Stimulated activated CD8-positive, alpha-beta memory T cell treated with anti-CD3 and anti-CD28 coated beads, Interleukin-2, amount 100 ng/mL, for 48 hours (primary cell): ENCODE measurements at places on chromosomes 3 and 15.

DNA sequence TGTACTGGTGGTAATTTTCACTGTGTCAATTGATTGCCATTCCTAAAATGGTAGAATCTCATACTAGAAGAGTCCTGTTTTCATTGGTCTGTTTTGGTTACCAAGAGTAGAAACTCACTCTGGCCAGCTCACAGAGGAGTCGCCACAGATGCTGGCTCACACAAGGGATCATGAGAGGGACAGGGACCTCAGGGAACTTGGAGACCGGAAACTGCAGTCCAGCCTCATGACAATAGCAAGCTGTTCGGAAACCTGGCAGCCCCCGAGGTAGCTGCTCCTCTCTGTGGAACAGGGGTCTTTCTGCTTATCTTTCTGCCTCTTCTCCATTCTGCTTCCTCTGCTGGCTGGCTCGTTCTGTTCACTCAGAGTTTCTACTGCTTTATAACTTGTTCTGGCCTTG lies 192.9 kb downstream of the PLCL2 start:
- DNase-seq = no peak

- DNase-seq = no peak
Observed at GRCh38 chr3:5262507-5262906, 75.0 kb downstream of the EDEM1 start.

DNA sequence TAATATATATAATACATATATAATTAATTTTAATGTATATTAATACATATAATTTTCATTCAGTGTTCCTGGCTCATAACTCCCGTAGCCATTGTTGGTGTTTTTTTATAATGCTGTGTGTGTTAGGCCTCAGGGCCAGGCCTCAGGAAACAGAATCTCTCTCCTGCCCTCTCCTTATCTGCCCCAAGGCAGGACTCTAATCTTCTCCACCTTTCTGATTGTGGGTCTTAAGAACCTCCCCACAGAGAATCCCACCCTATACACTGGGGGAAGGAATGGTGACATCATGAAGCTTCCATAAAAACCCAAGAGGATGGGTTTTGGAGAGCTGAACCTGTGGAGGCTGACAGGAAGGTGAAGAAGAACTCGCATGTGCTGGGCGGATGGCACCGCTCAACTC lies 4.0 kb upstream of the FMN1 start:
- DNase-seq = no peak

- no peak for DNase-seq
Observed at GRCh38 chr3:10950476-10951294, 41.9 kb upstream of the SLC6A1 start.

GRCh38 chr3:44862226-44862637 lies 520 bp downstream of the TMEM42 start:
- no peak for DNase-seq

GRCh38 chr3:132255041-132255745 lies 62.0 kb upstream of the ACP3 start:
- DNase-seq = no peak

- no peak for DNase-seq
Observed at GRCh38 chr15:40951764-40952163, 1.5 kb upstream of the CHAC1 start.

DNA sequence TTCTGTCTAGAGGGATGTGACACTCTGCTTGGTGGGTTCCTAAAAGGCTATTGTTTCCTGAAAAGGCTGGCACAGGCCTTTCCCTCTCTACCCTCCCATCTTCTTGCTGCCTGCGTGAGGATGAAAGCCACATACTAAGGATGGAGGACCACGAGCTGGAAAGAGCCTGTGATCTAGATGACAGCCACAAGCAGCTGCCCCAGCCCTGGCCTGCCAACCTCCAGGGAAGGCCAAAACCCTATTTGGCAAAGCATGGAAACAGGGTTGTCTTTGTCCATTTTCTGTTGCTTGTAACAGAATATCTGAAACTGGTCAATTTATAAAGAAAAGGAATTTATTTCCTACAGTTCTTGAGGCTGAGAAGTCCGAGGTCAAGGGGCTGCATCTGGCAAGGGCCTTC lies 144.5 kb downstream of the FBLN2 start:
- no peak for DNase-seq

DNA sequence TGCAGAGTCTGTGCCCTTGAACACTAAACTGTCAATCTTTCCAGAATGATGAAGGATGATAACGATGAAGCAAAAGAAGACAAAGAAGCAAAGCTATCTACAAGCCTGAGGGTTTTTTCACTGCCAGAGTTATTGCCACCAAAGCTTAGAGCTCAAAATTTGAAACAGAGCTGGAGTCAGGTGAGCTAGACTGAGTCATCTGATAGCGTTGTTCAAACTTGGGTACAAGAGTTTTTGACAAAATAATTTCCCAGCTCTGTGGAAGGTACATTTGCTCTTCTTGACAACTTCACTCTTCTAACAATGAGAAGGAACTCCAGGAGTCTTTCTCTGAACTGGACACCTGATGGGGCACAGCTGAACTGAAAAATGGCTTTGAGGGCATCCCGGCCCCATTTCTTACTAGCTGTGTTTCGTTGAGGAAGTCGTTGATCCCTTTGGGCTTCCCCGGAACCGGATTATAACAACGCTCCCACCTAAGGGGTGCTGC lies 715 bp downstream of the MCCC1 start:
- no peak for DNase-seq

GRCh38 chr15:66774001-66774814 lies 72.2 kb downstream of the SMAD6 start:
- no peak for DNase-seq

DNA sequence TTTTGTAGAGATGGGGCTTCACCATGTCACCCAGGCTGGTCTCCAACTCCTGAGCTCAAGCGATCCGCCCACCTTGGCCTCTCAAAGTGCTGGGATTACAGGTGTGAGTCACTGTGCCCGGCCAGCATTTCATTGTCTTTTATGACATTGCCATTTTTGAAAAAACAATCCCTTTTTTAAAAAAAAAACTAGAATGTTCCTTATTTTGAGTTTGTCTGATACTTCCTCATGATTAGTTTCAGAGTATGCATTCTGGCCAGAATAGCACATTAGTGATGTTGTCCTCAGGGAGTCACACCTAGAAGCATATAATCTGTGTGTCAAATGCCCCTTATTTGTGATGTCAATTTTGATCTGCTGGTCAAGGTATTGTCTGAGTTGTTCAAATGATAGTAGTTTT lies 21.2 kb upstream of the NMD3 start:
- no peak for DNase-seq

- no peak for DNase-seq
Observed at GRCh38 chr3:82676356-82677026, 915.0 kb upstream of the GBE1 start.

- no peak for DNase-seq
Observed at GRCh38 chr15:41215708-41216107, 14.8 kb downstream of the EXD1 start.

DNA sequence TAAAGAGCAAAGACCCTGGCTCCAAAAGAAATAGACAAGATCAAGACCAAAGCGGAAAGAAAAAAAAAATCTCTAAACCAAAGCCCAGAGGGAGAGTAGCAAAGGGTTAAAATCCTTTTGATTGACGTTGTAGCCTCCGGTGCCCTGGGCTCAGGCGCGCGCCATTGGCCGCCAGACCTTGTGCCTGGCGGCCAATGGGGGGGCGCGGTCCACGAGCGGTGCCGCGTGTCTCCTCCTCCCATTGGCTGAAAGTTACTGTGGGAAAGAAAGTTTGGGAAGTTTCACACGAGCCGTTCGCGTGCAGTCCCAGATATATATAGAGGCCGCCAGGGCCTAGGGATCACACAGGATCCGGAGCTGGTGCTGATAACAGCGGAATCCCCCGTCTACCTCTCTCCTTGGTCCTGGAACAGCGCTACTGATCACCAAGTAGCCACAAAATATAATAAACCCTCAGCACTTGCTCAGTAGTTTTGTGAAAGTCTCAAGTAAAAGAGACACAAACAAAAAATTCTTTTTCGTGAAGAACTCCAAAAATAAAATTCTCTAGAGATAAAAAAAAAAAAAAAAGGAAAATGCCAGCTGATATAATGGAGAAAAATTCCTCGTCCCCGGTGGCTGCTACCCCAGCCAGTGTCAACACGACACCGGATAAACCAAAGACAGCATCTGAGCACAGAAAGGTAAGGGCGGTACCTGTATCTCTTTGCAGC lies at the start of gene HES1:
TSS of gene HES1 (plus strand) at position 343 of the 713 bp plus-strand sequence. CDS start at position 576, 233 bp downstream.
- DNase-seq = no peak

DNA sequence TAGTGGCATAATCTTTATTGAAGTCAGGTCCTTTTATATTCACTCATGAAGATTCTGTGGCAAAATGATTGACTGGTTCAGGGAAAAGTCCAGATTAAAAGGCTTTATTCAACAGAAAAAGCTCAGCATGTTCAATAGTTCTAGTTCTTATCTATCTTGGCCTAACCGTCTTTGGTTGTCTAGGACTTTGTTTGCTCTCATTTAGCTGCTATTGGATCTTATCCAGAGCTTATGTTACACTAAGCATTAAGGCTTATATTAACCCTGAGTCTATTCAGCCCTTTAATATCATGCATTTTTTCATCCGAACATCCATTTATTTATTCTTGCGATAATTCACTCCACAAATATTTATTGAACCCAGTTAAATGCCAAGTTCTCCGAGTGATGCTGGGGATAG lies 601.0 kb upstream of the SGO1 start:
- DNase-seq = no peak

- DNase-seq = no peak
Observed at GRCh38 chr3:158273656-158274055, 163.8 kb downstream of the RSRC1 start.

GRCh38 chr3:21484828-21485144 lies 266.2 kb downstream of the ZNF385D start:
- no peak for DNase-seq

GRCh38 chr3:55649554-55649953 lies 162.4 kb upstream of the WNT5A start:
- DNase-seq = no peak

- no peak for DNase-seq
Observed at GRCh38 chr3:110697961-110698360, 373.7 kb upstream of the NECTIN3 start.

- no peak for DNase-seq
Observed at GRCh38 chr3:31247850-31248562, 284.7 kb upstream of the STT3B start.

- no peak for DNase-seq
Observed at GRCh38 chr3:156681002-156681401, 6.6 kb downstream of the TIPARP start.

- DNase-seq = no peak
Observed at GRCh38 chr3:56125358-56126005, 342.8 kb downstream of the ERC2 start.

DNA sequence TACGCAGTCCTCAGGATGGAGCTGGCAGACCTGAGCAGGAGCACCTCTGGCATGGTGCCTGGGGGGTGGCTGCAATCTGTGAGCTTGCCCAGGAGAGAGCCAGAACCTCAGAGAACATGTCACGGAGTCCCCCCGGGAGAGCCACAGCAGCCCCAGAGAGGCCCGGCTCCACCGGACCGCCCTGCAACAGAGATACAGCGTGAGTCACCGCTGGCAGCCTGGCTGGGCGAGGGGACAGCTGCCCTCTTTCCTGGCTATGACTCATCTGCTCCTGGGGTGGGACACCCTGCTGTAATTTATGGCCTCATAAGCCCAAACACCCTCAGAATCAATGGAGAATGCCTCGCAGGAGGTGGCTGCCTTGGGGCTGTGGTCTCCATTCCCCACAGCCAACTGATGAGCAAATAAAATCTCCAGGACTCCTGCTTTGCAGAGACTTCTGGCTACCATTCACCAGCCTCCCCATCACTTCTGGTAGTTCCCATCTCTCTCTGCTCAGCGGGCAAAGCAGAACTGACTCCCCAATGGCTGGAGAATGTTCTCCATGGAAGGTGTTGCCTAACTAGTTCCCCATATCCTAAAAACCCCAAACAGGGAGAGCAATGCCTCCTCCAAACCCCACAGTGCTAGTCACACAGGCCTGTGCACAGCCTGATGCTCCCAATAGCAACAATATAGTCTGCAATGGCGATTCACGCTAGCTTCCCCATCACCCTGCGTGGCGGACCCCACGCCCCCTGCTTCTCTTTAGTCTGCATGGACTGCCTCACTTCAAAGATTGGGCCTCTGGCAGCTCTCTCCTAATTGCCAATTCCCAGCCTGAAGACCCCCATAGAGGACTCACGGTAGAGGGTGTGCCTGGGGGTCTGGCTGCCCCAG lies 21.6 kb downstream of the ACSBG1 start:
- DNase-seq = no peak

GRCh38 chr3:37308247-37308646 lies 133.9 kb upstream of the LRRFIP2 start:
- no peak for DNase-seq

DNA sequence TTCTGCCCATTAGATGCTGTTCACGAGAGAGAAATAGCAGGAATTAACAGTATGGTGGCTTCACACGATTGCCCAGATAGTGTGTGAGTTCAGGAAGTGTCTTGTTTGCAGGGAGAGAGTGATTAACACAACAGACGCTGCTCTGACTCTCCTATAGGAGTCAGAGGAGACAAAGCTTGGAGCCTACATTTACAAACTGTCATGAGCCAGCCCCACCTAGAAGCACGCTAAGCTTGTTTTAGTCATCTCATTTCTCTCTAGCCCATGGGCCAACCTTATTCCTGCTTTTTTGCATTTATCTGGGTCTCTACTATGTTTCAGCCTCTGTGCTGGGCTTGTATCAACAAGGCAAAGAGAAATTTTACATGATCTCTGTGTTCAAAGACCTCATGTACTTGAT lies 128.3 kb upstream of the BFSP2 start:
- no peak for DNase-seq

DNA sequence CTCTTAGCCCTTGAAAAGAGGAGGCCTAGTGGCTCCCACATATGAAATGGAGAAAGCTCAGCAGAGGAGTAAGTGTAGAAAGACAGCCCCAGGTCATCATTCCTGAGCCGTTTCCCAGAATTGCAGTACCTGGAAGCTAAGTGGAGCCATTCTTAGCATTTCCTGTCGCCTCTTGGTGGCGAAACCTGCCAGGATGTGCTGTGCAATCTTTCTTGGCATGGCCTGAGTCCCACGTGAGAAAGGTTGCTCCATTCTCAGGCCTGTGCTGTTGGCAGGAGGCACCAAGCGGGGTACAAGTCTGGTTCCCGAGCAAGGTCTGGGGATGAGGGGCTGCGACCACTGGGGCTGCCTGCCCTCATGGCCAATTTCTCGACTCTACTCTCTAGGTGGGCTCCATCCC lies 207.2 kb upstream of the TPM1 start:
- DNase-seq = no peak

GRCh38 chr3:27699067-27699466 lies 23.1 kb downstream of the EOMES start:
- DNase-seq = no peak

GRCh38 chr3:40332684-40333083 lies 23.2 kb downstream of the EIF1B start:
- no peak for DNase-seq
